ENCODE measurements at places on chromosomes 2 and 18.

- peak; percentile 88 for DNase-seq
Observed at GRCh38 chr2:72892506-72893173, 5.4 kb downstream of the SPR start.

DNA sequence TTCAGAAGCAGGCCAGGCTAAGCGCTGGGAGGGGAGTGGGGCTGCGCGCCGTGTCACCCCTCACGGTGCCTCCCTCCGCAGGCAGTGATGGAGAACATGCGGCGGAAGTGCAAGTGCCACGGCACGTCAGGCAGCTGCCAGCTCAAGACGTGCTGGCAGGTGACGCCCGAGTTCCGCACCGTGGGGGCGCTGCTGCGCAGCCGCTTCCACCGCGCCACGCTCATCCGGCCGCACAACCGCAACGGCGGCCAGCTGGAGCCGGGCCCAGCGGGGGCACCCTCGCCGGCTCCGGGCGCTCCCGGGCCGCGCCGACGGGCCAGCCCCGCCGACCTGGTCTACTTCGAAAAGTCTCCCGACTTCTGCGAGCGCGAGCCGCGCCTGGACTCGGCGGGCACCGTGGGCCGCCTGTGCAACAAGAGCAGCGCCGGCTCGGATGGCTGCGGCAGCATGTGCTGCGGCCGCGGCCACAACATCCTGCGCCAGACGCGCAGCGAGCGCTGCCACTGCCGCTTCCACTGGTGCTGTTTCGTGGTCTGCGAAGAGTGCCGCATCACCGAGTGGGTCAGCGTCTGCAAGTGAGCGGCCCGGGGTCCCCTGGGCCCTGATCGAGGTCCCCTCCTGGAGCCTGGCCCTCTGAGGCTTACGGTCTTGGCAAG lies 12.2 kb downstream of the WNT10A start:
- DNase-seq, result peak; percentile 94

DNA sequence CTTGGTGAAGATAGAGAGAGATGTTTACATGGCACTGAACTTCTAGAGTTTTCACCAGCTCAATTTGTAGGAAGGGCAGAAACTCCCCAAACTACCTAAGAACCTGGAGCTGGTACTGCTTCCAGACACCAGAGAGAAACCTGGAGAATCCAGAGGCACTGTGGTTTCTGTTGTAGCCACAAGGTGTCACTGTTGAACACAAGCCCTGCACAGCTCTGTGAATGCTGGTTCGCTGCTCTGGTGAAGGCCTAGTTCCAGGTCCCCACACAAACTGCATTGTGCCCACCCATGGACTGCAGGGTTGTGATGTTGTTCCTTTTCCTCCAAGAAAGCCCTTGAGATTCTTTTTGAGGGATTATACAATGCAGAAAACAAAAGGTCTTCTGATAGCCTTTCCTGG lies 150.5 kb upstream of the HS6ST1 start:
- DNase-seq, result no peak

DNA sequence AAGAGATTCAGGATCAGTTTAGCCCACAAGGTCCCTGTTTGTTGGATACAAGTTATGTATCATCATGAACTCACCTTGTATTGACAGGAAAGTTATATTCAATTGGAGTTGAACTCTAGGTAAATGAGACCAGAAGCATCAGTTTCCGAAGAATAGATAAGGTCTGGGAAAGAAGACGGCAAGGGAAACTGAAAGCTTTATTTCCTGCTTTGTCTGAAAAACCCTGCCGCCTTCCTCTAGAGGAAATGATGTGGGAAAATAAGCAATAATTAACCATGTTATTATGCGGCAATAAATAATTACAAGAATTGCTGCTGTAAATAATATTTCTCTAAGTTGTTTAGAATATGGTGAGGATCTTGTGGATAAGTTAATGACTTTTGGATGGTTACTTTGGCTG lies 32.0 kb downstream of the LPIN1 start:
- DNase-seq, result no peak

DNA sequence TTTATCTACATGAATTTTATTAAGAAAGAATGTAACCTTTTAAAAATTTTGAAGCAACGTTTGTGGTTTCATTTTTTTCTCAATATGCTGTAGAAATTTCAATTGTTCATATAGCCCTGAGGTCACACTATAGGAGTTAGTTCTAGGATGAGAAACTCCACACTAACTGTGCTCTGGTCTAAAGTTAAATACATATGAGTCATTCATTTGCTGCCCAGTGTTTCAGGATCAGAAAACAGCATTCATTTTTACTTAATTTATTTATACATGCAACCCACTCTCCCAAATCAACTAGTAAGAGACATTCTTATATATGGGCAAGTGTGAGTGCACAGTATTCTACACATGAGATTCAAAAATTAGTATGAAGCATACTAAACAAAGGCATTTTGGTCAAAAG lies 137.9 kb downstream of the DOCK10 start:
- peak; percentile 26 for DNase-seq

Data from activated CD4-positive, alpha-beta T cell treated with anti-CD3 and anti-CD28 coated beads, Interleukin-2, amount 10 ng/mL, durations not matched to agents 24 days and 14 days (primary cell).